ENCODE measurements at places on chromosomes 2 and 18. TPM values are rescaled to one million over a fixed set of nuclear protein-coding genes. Genes with fewer than 3 reads are reported as not detected.

GRCh38 chr2:2847209-2847676 is 516.2 kb upstream of the MYT1L start:
- H3K36me3 ChIP-seq: no peaks in the 10 kb centered on the region
- DNase-seq: no peak
- peaks cover 10% of the 10 kb centered on the region for H3K4me1 ChIP-seq
- no peak overlapping the region for H3K4me3 ChIP-seq
- no peak overlapping the region for H3K27ac ChIP-seq

DNA sequence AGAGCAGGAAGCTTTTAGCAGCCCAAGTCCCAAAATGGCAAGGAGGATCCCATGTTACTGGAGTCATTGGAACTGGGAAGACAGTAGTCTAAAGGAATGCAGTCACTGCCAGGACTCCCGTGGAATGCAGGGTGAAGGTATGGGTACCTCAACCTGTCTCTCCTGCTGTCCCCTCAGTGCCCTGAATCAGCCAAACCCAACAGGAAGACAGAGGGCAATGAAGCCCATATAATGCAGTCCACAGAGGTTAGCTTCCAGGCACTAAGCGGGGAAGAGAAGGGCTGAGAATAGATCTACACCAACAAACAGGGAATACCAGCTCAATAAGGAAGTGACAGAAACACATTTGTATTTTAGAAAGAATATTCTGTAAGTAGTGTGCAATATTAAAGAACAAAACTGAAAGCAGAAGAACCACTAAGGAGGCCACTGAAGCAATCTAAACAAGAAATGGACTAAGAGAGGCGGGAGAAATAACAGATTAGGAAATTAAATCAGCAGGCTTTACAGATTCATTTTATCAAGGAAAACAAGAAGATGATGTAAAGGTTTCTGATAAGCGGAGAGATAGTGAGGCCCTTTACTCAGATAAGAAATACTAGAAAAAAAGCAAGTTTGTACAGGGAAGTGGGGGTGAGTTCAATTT is 8.3 kb downstream of the NEMP2 start:
- DNase-seq: no peak
- H3K27ac ChIP-seq: no peak overlapping the region
- H3K4me1 ChIP-seq: no peaks in the 10 kb centered on the region
- no peak overlapping the region for H3K4me3 ChIP-seq
- no peaks in the 10 kb centered on the region for H3K36me3 ChIP-seq

- H3K4me1 ChIP-seq: peaks cover 100% of the 10 kb centered on the region
- peak; percentile 93 for DNase-seq
- H3K27ac ChIP-seq: peak overlapping the region; percentile 89
- H3K36me3 ChIP-seq: peaks cover 33% of the 10 kb centered on the region
- no peaks in the 10 kb centered on the region for H3K27me3 ChIP-seq
Measured at GRCh38 chr2:127658641-127659407, 12.9 kb downstream of the GPR17 start.

GRCh38 chr2:3001615-3002560 is 375.7 kb downstream of the EIPR1 start:
- no peak overlapping the region for H3K27ac ChIP-seq
- no peak for DNase-seq
- H3K4me3 ChIP-seq: no peak overlapping the region
- no peaks in the 10 kb centered on the region for H3K27me3 ChIP-seq
- no peaks in the 10 kb centered on the region for H3K4me1 ChIP-seq

GRCh38 chr2:20997953-20998722 is 45.7 kb downstream of the APOB start:
- H3K27me3 ChIP-seq: no peaks in the 10 kb centered on the region
- no peak overlapping the region for H3K27ac ChIP-seq
- peaks cover 9% of the 10 kb centered on the region for H3K4me1 ChIP-seq
- H3K4me3 ChIP-seq: no peak overlapping the region
- no peaks in the 10 kb centered on the region for H3K36me3 ChIP-seq

GRCh38 chr2:237164474-237165042 is 78.9 kb downstream of the COPS8 start:
- no peaks in the 10 kb centered on the region for H3K27me3 ChIP-seq
- peak overlapping the region; percentile 67 for H3K27ac ChIP-seq
- no peaks in the 10 kb centered on the region for H3K4me1 ChIP-seq
- DNase-seq: no peak
- no peaks in the 10 kb centered on the region for H3K36me3 ChIP-seq

GRCh38 chr2:7023542-7023941 is 106.3 kb downstream of the RNF144A start:
- H3K36me3 ChIP-seq: peaks cover 17% of the 10 kb centered on the region
- peaks cover 19% of the 10 kb centered on the region for H3K4me1 ChIP-seq

Gene LONRF2
- 25.8 TPM for total RNA-seq
